ENCODE measurements at places on chromosomes 1 and 21.

- no peak for DNase-seq
Observed at GRCh38 chr1:28326984-28327383, 1.9 kb upstream of the MED18 start.

- no peak for DNase-seq
Observed at GRCh38 chr1:225874431-225874830, 7.7 kb downstream of the TMEM63A start.

- DNase-seq, result no peak
Observed at GRCh38 chr1:189606795-189607476, 870.7 kb downstream of the BRINP3 start.

GRCh38 chr1:16441282-16441665 lies 750 bp downstream of the NECAP2 start:
- DNase-seq, result no peak

GRCh38 chr1:183915625-183916510 lies 110.9 kb downstream of the RGL1 start:
- peak; percentile 53 for DNase-seq

All from hypothalamus (tissue), 51 donors.